ENCODE measurements at places on chromosomes 11 and 22.

DNA sequence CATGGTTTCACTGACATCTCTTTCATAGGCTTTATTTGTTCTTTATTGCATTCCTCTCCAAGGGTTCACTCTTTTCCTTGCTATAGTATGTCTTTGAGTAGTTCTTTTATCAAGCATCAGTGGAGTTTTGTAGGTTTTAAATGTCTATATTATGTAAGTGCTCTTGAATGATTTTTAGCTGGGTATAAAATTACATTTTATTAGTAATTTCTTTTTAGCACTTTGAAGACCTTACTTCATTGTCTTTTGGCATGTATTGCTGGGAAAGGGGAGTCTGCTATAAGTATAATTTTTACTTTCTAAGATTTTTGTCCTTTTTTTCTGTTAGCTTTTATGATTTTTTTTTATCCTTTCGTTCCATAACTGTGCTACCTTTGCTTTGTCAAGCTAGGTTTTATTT, 25.5 kb upstream of the CAT start:
- DNase-seq = no peak

DNA sequence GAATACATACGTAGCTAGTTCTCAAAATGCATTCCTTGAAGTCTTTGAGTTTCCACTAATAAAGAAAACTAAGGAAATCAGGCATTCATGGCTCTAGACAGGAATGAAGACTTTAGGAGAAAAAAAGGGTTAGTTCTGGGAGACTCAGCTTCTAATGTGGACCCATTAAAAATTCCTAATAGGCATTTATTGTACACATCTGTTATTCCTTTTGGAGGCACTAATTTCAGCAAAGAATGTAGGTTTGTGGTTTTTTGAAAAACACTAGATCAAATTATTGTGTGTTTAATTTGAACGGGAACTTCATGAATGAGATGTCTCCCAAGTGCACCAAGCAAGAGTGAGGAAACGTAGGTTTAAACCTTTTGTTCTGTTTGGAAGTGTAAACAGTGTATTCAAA, 42.7 kb downstream of the PARVA start:
- no peak for DNase-seq

DNA sequence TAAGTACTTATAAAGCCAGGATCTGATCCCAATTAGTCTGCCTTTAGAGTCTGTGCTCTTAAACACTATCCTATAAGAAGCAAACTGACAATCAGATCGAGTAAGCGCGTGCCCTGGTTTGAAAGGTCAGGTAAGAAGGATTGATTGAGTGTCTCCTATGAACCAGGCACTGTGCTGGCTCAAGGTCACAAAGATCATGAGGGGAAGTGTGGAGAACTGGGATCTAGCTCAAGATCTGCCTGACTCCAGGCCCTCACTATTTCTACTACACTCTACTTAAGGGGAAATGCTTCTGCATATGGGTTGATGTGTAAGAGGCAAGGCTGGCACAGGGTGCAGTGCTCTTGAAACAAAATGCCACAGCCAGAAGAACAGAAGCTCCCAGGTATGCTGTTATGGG, 77.0 kb downstream of the ME3 start:
- no peak for DNase-seq

DNA sequence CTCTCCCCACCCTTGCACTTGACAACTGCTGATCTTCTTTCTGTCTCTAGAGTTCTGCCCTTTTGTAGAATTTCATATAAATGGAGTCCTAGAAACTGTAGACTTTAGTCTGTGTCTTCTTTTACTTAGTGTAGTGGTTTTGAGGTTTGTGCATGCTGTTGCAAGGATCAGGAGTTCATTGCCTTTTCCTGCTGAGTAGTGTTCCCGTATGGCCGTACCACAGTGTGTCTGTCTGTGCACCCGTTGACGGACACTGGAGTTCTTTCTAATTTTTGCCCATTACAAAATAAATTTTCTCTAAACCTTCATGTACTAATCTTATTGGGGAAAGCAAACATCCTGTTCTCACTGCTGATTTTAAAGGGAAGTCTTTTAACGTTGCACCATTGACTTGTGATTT, 138.1 kb downstream of the TBC1D22A start:
- no peak for DNase-seq

All from MM.1S (cell line).